Lung (tissue), 17 donors: ENCODE measurements at places on chromosomes 1 and 21.

DNA sequence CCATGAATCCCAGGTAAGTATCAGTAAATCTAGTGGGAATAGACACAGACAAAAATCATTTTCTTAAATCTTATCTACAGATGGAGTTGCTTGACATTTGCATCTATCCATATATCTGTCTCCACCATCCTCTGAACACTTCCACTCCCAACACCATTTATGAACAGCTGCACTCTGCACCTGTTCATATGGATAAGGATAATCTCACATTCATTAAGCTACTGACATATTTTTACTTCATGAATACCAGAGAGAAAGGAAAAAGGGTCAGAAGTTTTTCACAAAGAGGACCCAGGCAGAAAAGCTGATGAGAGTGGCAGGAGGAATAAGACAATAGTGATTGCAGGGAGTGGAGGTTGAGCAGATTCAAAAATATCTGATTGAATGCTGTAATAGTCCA, 222.6 kb downstream of the DNAH14 start:
- DNase-seq: no peak

- DNase-seq: no peak
Observed at GRCh38 chr1:24022581-24023361, 42.6 kb upstream of the SRSF10 start.

- no peak for DNase-seq
Observed at GRCh38 chr1:58812468-58812867, 28.6 kb upstream of the JUN start.

DNA sequence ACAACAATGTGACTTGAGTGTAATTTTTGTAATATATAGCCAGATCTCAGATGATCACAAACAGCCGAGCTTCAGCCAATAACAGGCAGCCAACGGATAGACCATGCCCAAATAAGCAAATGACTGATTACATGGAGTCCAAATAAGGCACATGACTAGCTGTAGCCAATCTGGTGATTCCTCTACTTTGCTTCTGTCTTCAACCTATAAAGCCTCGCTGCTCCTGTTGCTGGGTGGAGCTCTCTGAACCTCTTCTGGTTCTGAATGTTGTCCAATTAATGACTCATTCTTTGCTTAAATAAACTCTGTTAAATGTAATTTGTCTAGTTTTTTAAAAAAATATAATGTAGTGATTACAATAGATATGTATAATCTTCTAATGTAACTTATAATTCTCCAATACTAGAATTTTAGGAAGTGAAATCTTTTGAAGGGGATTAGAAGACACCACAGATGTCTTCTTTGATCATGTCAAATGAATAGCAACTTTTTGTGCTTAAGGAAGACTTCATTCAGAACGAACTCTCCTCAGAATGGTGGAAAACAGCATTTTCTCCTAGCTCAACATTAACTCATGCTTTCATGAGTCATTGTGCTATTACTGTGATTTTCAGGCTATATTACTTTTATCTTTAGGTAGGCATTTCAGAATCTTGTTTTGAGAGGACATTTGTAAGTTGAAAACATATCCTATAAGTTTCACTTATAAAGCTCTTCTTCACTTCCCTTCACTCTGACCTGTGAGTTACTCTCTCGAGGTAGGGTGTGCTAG, 857.8 kb upstream of the B3GALT2 start:
- no peak for DNase-seq

DNA sequence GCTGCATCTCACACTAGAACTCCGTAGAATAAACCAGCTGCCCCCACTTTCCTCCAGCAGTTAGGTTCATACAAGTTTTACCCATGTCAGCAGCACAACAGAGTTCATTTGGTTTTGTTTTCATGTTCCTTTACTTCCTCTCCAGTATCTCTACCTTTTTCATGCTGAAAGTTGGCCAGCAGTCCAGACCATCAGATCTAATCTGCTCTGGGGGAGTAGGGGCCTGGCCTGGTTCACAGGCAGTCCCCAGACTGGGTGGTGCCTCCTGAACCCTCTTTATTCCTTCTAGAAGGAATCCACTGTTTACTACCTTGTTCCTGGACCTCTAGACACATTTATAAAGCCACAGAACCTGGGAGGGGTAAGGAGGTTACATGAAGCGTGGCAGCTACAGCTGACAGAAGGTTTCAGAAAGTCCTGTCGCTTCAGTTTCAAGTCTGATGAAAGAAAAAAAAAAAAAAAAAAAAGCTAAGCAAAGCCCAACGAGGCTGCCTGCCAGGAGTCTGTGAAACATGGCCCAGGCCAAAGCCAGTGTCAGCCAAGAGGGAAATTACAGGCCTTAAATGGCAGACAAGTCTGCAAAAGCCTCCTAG, 184.6 kb upstream of the JUN start:
- DNase-seq: peak; percentile 93

- DNase-seq: peak; percentile 69
Observed at GRCh38 chr1:204410688-204411450, 748 bp downstream of the PPP1R15B start.

- DNase-seq: peak; percentile 35
Observed at GRCh38 chr1:63732666-63733065, 41.2 kb upstream of the ROR1 start.

GRCh38 chr1:206419783-206420182, 50.5 kb upstream of the IKBKE start:
- no peak for DNase-seq

DNA sequence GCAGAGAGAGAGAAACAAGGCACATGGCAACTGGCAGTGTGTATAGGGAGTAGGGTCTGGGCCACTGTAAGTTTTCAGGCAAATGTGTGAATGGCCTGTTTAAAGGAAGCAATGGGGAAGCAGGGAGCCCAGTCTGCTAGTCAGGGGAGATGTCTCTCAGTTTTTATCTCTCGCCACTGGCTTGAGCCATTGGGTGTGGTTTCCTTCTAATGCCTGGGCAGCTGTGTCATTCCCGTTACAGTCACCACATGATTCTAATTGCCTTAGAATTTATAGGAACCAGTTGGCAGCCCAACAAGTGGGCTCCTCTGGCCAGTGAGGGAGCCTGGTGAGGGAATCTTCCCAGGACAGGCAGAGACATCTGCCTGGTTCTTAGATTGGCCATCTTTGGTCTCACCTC, 182.4 kb downstream of the DISC1 start:
- DNase-seq: no peak

DNA sequence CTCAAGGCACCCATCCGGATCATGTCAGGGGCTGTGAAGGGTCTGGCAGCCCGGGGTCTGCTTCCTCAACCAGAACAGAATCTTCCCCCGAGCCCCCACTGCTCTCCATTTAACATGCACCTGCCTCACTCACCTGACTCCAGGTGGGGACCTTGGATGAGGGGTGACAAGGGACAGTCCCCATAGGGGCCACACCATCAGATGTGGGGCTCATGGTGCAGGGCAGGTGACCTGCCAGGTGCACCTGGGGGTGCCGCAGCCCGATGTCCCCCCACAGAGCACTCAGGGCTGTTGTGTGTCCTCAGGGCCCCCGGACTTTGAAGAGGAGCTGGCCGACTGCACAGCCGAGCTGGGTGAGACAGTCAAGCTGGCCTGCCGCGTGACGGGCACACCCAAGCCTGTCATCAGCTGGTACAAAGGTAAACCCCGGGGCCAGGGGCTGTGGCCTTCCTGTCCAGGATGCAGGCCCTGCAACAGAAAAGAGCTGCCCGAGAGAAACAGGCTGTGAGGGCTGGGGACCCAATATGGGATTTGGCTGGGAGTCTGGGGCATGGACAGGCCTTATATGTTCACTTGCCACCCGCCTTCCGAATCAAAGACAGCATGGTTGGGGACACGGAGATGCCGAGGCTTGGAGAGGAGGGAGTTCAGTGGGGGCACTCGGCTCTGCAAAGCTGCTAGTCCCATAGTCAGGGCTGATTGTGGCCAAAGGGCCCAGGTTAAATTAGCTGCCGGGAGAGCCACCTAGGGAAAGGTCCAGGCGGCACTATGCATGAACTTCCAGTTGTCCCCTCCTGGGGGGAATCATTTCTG, 64.6 kb downstream of the TRIM11 start:
- no peak for DNase-seq

DNA sequence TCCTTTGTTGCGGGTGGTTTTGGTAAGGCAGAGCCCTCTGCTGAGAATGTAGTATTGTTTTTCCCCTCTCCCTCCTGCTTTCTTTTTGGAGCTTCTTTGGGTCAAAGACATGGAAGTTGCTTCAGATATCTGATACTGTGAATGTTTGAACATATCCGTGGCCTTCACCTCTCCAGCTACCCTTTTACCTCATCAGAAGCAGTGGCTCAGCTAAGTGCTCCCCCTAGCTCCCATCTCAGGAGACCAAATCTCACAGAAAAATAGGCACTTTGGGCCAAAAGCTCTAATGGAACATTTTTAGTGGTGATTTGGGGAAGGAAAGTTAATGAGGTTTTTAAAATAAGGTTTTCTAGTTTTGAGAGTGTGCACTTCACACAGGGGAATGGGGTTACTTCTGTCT, 6.3 kb downstream of the TMEM200B start:
- no peak for DNase-seq

GRCh38 chr1:160985723-160986122, 31.1 kb upstream of the ITLN2 start:
- no peak for DNase-seq

DNA sequence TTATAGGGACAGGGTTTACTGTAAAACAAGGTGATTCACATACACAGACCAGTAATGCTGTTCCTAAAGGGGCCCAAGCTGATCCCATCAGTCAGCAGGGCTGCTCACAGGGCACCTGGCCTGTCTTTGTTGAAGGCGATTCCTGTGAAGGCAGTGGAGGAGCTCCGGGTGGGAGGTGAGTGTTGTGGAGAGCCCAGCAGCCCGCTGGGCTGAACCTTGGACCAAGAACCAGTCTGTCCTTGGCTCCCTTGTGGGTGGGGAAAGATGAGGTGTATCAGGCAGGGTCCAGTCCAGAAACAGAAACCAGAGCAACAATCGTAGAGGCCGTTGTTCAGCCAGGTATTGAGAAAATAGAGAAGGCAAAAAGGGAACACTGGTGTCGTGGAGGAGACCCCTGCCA, 12.5 kb downstream of the PDXK start:
- no peak for DNase-seq

- peak; percentile 73 for DNase-seq
Observed at GRCh38 chr1:153985341-153985912, 712 bp downstream of the RAB13 start.

GRCh38 chr1:6971048-6971447, 185.8 kb downstream of the CAMTA1 start:
- DNase-seq: peak; percentile 27

DNA sequence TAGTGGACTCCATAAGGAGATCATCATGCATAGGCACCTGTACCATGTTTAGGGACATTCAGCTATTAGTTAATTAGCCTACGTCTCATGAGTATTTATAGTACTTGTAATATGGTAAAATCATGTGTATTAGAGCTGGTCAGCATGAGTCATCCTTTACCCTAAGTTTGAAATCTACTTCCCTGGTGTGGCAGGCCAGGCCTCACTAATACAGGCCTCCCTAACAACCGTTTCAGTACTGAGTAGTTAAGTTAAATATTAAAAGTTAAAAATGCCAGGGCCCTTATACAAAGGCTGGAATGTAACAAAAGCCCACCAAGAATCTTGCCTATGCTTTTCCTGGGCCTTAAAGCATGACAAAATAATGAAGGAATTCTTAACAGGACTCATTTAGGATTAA, 356.3 kb upstream of the DPYD start:
- no peak for DNase-seq

GRCh38 chr1:48746906-48747305, 29.8 kb downstream of the BEND5 start:
- DNase-seq: no peak
